ENCODE measurements at places on chromosomes 12 and 14.

DNA sequence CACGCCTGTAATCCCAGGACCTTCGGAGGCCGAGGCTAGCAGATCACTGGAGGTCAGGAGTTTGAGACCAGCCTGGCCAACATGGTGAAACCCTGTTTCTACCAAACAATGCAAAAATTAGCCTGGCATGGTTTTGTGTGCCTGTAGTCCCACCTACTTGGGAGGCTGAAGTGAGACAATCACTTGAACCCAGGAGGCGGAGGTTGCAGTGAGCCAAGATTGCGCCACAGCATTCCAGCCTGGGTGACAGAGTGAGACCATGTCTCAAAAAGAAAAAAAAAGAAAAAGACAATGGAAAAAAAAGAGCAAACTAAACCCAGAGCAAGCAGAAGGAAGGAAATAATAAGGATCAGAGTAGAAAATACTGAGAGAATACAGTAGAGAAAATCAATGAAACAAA lies 5.4 kb downstream of the CHURC1 start:
- DNase-seq = no peak

DNA sequence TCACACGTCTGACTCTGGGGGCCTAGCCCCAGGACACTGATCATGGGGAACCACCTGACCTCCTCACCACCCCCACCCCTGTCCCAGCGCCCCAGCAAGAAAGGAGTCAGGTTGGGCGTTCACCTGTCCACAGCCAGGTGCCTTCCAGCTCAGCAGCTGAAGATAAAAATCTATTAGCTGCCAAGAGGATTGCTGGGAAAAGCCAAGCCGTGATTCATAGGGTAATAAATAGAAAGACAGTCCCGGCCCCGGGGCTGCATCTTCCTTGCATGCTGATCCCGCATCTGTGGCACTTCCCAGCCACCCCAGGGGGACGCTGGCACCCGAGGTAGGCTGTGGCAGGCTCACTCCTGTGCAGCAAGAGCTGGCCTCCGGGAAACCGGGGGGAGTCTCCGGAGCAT lies 70.2 kb upstream of the NCOR2 start:
- DNase-seq = no peak

- no peak for DNase-seq
Measured at GRCh38 chr14:76080471-76080870, 71.3 kb upstream of the GPATCH2L start.

GRCh38 chr12:4720637-4720995 lies 416 bp downstream of the GALNT8 start:
- DNase-seq = no peak

DNA sequence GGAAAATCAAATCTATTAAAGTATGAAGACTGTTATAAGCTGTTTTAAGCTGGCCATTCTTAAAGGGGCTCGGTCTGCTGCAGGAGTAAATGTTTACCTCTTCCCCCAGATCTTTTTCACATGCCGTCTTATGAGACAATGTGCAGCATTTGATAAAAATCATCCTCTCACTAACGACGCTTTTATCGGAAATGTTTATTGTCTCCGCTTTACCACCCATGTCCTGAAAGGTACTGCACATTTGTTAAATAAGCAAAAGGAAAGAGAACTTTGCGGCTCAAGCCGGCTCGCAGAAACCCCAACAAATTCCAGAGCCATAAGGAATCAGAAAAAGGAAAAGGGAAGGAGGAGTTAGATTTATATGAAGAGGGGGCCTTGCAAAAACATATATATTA lies 137.8 kb downstream of the HMGA2 start:
- no peak for DNase-seq

DNA sequence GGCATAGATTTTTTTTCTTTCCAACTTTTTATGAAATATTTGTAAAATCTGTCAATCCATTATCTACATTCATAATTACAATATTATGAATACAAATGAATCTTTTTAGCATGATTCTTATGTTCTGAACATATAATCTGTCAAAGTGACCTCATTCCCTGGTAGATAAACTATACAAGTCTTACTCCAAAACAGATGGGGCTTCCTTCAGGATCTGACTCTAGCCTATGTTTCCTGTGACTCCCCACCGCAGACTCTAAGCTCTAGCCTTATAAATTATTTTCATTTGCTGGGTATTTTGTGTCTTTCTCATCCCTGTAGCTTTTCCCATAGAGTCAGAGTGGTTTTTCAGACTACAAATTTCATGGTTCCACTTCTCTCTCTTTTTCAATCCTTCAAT lies 202.1 kb upstream of the KITLG start:
- DNase-seq = no peak

DNA sequence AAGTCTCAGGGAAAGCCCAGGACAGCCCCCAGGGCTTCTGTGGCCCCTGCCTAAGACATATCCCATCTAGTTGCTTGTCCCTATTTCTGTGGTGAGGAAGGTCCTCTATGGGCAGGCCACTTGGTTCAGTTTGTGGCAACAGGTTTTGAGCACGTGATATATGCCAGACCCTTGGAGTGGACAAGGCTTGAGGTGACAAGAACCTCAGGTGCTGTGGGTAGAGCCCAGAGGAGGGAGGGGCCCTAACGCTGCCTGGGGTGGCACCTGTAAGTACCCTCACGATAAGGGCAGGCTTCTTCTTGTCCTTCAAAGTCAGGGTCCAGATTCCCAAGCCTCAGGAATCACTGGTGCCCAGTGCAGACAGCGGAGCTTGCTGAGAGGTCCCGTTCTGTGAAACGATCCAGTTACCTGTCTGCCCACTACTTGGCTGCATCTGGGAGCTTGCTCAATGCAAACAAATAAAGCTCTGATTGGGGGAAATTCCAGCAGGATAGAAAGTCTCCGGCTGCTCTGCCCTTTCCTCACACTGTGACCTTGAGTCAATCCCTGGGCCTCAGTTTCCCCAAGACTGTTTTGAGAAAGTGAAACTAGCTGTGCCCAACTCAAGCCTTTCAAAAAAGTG lies 47.7 kb upstream of the FAM181A start:
- DNase-seq = no peak

- no peak for DNase-seq
Measured at GRCh38 chr12:124227951-124228711, 66.8 kb upstream of the RFLNA start.

- DNase-seq = no peak
Measured at GRCh38 chr12:48788524-48788853, 400 bp downstream of the ADCY6 start.

GRCh38 chr12:30825341-30825740 lies 70.6 kb upstream of the CAPRIN2 start:
- no peak for DNase-seq

- no peak for DNase-seq
Measured at GRCh38 chr14:85280074-85280473, 249.9 kb upstream of the FLRT2 start.

DNA sequence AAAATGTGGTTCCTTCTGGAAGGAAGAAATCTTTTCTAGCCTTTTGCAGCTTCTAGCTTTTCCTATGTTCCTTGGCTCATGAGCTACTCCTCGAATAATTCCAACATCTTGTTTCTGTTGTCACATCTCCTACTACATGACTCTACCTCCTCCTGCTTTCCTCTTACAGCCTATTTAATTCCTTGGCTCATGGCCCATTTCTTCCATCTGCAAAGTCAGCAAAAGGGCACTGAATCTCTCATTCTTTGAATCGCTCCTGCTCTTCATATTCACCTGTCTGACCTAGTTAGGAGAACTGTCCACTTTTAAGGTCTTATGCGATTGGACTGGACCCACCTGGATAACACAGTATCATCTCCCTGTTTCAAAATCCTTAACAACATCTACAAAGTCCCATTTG lies 15.8 kb downstream of the PRKD1 start:
- no peak for DNase-seq

DNA sequence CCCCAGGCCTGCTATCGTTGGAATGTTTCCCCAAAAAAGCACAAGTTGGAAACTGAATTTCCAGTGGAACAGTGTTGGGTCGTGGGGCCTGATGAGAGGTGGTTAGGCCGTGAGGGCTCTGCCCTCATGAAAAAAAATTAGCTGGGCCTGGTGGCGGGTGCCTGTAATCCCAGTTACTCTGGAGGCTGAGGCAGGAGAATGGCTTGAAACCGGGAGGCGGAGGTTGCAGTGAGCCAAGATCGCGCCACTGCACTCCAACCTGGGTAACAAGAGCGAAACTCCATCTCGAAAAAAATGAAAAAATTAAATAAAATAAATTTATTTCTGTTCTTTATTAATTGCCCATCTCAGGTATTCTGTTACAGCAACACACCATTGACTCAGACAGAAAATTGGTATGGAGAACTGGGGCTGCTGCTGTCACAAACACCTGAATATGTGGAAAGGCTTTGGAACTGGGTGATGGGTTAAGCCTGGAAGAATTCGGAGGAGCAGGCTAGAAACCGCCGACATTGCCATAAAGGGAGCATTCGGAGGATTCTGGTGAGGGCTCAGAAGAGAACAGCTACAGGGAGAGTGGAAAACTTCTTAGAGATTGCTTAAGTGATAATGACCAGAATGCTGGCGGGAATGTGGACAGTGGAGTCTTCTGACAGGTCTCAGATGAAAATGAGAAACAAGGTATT lies 17.1 kb upstream of the RCOR1 start:
- no peak for DNase-seq

DNA sequence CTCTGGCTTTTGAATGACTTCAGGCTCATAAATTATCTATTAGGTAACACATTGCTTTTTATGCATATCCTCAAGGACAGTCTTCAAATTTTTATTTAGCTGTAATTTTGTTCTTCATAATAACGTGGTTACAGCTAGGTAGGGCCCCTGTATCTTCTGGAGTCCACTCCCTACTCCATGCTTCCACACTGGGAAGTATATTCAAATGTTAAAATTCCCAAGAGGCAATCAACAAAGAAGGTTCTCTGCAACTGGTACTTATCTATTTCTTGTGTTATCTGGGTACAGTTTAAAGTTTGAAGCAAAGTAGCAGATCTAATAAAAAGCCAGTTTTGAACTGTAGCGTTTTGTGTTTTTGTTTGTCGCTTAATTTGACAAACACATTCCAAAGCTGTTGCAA lies 20.1 kb upstream of the BAZ1A start:
- DNase-seq = no peak

- DNase-seq = no peak
Measured at GRCh38 chr12:3117591-3118015, 40.4 kb downstream of the TSPAN9 start.

DNA sequence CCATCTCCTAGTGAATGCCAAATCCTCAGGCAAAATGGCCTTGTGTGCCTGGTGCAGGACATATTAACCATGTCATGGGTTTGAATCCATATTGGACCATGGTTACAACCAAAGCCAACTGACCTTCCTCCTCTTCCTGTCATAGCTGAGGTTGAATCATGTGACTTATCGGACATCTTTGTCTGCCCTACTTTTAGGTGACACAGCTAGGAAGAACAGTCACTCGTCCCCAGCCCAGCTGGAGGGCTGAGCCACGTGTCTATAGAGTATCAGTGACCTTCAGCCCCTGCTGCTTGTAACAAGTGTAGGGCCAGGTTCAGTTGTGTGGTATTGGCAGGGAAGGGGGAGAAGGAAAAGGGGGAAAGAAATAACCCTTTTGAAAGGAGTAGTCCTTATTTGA lies 225.2 kb downstream of the KTN1 start:
- DNase-seq = no peak

DNA sequence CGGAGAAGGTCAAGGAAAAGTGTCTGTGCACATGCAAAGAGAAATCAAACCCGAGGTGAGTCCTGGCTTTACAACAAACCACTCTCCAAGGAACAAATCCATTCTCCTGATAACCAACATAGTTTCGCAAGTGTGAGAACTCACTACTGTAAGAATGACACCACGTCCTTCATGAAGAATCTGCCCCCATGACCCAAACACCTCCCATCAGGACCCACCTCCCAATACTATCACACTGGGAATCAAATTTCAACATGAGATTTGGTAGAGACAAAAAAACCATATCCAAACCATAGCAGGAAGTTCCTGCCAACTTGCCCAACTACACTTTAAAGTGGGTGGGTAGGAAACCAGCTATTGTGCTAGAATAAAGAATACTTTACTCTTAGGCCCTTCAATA lies 2.4 kb upstream of the ERC1 start:
- DNase-seq = no peak

DNA sequence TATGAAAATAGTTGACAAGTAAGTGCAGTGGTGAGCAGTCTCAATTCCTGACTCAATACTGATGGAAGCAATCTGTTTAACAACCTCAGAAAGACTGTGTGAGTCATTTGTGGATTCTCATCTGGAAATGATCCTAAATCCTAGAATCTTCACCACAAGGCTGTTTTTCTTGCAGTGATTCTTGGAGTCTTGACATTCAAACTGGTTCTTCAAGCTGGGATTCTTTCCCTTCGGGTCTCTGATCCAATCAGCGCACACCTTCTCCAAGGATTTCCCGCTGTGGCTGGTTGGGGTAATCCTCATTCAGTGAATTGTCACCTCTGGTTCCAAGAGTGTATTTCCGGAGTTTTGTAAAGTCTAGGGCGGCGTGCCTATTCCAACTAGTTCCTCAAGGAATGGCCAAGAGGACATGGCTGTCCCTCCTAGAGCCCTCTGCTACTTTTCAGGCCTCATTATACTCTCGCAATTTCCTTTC lies 37.7 kb upstream of the FOXJ2 start:
- no peak for DNase-seq

- DNase-seq = peak; percentile 72
Measured at GRCh38 chr14:31937730-31938346, 139.3 kb upstream of the ARHGAP5 start.

- DNase-seq = no peak
Measured at GRCh38 chr14:89201645-89202044, 215.4 kb downstream of the FOXN3 start.

DNA sequence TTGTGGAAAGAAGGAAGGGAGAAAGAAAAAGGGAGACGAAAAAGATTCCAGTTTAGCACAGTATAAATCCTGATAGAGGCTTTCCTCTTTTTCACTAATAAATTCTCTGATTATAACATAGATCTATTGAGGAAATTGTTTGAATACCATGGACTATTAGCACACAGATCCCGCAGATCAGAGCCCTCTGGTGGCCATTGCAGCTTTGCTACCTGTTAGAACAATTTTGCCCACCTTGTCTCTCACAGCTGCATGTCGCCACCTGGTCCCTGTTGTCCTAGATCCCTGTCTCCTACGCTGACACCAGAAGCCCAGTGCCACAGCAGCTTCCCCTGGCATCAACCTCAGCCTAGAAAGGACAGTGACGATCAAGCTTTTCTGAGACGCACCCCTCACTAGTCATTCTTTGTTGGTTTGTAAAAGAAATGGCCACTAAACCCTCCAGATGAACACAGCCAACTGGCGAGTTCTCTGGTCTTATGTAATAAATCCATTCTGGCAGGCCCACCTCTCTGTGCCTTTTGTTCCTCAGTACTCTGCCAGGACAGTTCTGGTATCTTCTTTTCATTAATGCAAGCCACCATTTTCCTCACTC lies 9.9 kb downstream of the GPHB5 start:
- no peak for DNase-seq

- no peak for DNase-seq
Measured at GRCh38 chr14:86712727-86713126, 1182.8 kb downstream of the FLRT2 start.

DNA sequence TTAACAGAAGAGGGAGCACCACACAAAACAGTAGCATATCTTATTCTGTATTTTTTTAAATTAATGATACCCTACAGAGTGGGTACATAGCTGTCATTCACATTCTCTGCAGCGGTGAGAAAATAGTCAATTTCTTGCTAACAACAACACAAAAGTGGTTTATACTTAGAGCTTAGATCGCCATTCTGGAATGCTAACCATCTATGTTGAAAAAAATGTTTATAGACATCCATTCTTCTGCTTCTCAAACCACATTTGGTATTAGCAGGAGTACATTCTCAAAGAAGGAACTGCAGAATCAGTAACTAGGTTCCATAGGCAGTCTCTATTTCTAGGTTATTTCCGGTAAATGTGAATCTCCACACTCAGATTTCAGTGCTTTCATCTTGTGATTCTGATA lies 185.9 kb downstream of the PPFIA2 start:
- no peak for DNase-seq
